Cardiac septum (tissue), 1 donor: ENCODE measurements at places on chromosomes 6 and 20.
A peak's percentile ranks its signal among the peaks of the same experiment; 100 is the strongest.

GRCh38 chr6:5468586-5468985 is 207.3 kb downstream of the FARS2 start:
- DNase-seq, result no peak

DNA sequence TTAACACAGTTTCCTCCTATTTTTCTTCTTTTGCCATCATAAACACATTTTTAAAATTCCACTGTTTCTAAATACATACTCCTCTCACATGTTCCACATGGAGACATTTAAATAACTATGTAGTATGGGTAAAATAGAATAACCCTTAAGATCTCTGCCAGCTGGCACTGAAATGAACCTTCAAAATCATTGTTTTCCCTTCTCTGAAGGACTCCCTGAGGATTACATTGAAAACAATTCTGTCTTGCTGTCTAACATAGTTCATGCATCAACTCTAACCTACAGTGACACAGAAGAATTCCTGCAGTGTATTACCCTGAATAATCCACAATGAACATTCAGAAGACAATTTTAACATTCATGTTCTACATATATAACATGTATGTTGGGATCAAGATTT is 1361.8 kb upstream of the CITED2 start:
- no peak for DNase-seq

GRCh38 chr6:96330884-96331283 is 190.7 kb upstream of the UFL1 start:
- no peak for DNase-seq

DNA sequence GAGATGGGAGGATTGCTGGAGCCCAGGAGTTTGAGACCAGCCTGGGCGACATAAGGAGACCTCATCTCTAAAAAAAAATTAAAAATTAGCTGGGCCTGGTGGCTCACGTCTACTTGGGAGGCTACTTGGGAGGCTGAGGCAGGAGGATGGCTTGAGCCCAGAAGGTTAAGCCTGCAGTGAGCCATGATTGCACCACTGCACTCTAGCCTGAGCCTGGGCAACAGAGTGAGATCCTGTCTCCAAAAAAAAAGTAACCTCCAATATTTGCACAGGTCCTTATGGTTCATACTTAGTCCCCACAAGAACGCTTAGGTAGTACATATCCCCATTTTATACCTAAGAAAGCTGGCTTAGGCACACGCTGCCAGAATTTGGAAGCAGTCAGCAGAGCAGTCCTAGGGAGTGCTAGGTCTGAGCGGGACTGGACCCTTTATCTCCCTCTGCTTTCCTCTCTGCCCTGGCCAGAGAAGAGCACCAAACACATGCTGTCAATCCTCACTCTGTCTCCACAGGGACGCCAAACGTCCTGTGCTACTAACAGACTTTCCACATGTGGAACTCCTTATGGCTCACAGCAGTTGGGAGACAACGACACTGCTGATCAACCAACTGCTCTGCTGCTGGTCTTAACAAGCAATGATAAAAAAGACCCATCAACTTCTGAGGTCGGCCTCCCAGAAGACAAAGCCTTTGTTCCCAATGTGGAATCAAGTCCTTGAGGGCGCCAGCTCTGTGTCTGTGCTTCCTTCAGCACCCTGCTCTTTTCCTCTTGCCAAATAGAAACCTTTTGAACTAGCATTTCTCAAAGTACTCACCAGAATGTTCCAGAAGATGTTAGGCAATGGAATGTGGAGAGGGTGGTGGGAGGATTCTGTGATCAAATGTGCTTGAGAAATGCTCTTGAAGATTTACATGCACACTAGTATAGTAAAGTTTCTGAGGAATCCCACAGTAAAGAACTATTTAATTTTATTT is 226.3 kb upstream of the DTNBP1 start:
- no peak for DNase-seq

- DNase-seq, result no peak
These were observed 20.3 kb downstream of the MUCL3 start for GRCh38 chr6:30960907-30961673.

DNA sequence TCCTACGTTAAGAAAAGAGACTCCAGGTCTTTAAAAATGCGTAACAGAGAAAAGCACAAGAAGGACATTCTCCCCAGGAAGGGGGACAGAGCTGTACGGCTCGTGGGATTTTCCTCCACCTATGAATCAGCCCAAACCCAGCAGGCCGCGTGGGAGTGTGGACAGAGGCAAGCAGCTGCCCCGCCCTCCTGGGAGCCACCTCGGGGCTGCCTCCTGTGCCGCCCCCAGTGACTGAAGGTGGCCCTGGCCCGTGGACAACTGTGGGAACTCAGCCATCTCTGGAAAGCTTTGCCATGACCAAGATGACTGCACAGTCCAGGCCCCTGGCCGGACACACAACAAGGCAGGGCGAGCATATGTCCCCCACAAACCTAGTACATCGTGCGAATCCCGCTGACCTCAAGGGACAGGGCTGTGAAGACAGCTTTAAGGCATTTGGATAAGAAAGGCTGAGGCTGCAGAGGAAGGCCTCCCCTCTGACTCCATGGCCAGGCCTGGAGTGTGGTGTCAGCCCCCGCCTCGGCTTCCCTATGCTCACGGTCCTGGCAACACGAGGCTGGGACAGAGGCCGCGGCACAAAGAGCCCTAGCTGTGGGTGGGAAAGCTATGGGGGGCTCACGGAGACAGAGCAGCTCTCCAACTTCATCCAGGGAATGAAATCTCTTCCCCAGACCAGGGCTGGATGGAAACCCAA is 26.9 kb downstream of the PXDC1 start:
- DNase-seq, result no peak

- DNase-seq, result no peak
These were observed 115.5 kb downstream of the REV3L start for GRCh38 chr6:111367393-111368088.

DNA sequence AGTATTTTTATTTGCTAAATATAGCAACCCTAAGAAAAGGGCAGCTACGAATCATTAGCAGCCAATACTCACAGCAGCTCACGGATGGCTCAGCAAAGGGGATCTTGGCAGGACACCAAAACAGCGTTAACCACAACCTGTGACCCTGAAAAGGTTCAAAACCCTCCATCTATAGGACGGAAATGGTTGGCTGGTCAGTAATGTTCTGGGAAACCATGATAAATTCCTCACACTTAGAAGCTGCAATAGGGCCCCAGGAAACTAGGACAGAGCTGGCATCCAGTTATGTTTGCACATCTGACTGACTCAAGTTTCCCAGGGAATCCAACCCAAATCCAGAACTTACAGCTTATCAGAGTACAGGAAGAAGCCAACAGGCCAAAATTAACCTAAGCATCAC is 30.9 kb upstream of the PTPRT start:
- no peak for DNase-seq

DNA sequence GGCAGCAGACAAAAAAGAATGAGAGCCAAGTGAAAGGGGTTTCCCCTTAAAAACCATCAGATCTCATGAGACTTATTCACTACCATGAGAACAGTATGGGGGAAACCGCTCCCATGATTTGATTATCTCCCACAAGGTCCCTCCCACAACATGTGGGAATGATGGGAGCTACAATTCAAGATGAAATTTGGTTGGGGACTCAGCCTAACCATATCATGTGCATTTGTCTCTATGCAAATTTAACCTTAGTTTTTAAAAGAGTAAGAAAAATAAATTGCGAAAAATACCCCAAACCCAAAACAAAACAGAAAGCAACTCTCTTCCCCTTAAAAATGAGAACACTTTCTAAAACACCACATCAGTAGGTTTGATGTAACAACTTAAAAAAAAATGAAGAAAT is 22.6 kb upstream of the GPR6 start:
- DNase-seq, result no peak

- DNase-seq, result peak; percentile 39
These were observed 56.5 kb downstream of the DLL1 start for GRCh38 chr6:170234419-170234818.
